ENCODE measurements at places on chromosomes 2 and 18. TPM values are rescaled to one million over a fixed set of nuclear protein-coding genes. Genes with fewer than 3 reads are reported as not detected.

CCL20 gene
- total RNA-seq, result 3.2 TPM

DNA sequence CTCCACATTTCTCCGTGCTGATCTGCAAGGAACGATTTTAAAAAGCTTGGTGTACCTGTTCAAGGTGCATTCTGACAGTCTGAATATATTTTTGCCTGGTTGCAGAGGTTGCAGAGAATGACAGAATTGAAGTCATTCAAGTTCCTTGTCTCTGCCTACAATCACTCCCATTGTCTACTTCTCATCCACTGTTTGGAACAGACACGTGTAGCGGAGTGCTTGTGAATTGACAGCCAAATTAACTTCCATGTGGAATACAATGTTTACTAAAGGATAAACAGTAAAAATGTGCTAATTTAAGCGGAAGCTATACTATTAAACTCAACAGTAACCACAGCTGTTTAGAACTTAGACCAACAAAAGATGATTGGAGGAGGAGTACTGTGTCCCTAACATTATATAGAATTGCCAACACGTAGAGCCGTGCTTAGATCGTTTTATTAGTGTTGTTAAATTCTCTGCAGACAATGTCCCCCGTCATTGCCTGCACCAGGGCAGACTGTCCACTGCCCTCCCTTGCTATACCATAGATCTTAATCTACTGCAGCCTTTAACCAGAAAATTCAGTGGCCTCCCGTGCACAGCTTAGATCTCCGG, 87.3 kb upstream of the ZCCHC2 start:
- DNase-seq, result no peak

MAB21L4 gene
- total RNA-seq, result not detected

SOWAHC gene
- total RNA-seq, result 0.31 TPM

KCNK3 gene
- total RNA-seq, result not detected

DNA sequence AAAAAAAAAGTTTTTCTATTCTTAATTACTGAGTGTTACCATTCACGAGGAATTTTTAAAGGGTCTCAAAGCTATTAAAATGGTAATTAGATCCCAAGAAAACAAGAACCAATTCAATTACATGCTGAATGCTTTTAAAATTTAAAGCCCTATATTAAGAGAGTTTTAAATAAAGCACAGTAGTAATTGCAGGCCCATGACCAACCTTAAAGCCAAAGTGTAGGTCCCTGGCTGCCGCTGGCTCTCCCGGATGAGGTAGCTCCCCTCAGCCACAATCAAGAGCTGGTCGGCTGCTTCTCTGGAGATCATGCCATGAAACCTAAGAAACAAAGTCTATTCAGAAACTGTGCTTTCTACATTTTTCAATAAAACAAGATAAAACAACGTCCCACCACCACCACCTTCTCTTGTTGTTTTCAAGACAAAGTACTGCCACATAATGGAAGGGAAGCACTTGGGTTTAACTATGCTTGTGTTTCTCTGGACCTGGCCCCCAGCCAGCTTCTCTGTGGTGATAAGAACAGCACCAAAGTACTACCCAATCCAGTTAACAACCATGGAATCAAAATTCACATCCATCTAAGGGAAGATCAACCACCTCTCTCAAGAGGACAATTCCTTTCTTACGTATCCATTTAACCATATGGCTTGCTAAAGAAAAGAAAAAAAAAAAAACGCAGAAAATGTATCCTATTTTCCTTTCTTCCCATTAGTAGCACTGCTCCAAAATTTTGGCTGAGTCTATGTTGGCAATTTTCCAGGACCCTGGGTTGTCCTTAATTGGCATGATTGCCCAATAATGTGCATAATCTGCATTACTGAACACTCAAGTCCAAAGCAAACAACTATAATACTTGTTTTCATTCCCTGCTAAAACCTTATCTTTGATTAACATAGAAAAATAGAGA, 90.1 kb downstream of the CHN1 start:
- no peak for DNase-seq

Measured in activated T-helper 1 cell treated with anti-CD3 and anti-CD28 coated beads, Interleukin-12 subunit alpha, Interleukin-12 subunit beta, Interleukin-2, Interleukin-4 antibody, amounts not matched to agents 30 ng/mL and 10 ng/mL and 1 ng/mL, durations not matched to agents 14 hours and 24 hours and 36 hours (primary cell).